HFFc6 (cell line): ENCODE measurements at places on chromosomes 2 and 18. TPM values are rescaled to one million over a fixed set of nuclear protein-coding genes. Genes with fewer than 3 reads are reported as not detected.

Gene RFX8
- 2.8 to 5.1 TPM (median 4.4 TPM) in 3 replicates for total RNA-seq

DNA sequence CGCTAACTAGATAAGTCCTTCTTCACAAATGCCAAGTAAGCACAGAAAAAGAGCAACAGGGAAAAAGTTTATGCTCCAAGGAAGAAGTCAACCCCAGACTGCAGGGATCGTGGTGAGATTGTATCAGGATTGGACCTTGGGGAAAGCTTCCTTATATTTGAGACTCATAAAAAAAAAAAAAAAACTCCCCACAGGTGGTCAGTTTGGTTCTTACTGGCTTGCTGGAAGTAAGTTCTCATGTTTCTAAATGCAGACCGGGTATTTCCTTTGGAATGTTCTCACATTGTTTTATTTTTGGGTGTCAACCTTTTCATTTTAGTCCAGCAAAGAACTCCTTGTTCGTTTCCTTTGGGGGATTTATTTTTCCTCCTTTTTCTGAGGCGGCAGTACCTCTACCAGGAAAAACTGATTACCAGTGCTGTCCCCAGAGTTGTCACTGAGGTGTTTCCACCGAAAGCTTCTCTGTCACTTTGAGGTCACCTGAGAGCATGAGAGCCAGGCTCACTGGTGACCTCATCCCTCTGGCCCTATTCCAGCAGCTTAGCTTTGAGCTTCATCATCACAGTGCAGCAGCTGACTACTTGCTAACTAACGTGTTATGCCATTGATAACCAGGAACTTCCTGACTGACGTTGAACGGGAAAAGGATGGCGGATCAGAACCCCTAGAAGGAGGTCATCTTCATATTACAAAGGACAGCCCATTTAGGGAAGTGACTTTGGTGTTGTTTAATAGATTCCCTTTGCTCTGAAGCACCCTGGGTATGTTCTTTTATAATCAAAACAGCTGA is 16.8 kb upstream of the ATP8B1 start:
- no peaks in the 10 kb centered on the region for H3K27me3 ChIP-seq
- H3K4me3 ChIP-seq: peak overlapping the region; percentile 55
- DNase-seq: peak; percentile 83
- no peaks in the 10 kb centered on the region for H3K36me3 ChIP-seq
- peak overlapping the region; percentile 90 for H3K27ac ChIP-seq
- peaks cover 51% of the 10 kb centered on the region for H3K4me1 ChIP-seq

Gene FARP2
- 39.2 and 39.4 TPM in 2 replicates for total RNA-seq

GRCh38 chr2:142973160-142973821 is 95.8 kb downstream of the KYNU start:
- no peak overlapping the region for H3K27ac ChIP-seq
- no peaks in the 10 kb centered on the region for H3K36me3 ChIP-seq
- H3K4me1 ChIP-seq: peaks cover 15% of the 10 kb centered on the region
- DNase-seq: no peak
- H3K4me3 ChIP-seq: no peak overlapping the region
- no peaks in the 10 kb centered on the region; the same call in 1 of the 2 replicates for H3K27me3 ChIP-seq

DNA sequence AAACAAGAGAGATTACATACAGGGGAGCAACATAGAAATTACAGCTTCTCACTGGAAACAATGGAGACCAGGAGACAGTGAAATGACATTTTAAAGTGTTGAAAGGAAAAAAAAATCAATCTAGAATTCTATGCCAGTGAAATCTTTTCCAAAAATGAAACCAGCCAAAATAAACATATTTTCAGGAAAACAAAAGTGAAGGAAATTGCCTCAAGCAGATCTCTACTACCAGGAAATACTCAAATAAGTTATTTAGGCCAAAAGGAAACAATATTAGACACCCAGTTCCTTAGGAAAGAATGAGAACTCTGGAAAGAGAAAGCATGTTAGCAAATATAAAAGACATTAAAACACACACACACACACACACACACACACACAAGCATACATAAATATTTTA is 339.9 kb upstream of the NCKAP5 start:
- DNase-seq: no peak
- H3K4me1 ChIP-seq: no peaks in the 10 kb centered on the region
- H3K27ac ChIP-seq: no peak overlapping the region
- H3K36me3 ChIP-seq: no peaks in the 10 kb centered on the region

DNA sequence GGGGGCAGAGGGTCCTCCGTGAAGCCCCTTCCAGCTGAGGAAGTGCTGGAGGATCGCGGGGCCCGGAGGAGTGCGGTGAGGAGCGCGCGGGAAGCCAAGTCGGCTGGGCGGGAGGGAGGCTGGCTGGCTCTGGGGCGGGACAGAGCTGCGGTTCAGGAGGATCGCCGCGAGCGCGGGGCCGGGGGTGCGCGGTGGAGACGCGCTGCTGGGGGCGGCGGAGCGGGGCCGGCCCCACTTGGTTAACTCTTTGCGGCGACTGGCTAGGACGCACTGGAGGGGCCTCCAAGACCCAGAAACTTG is 464 bp downstream of the CYBRD1 start:
- H3K4me1 ChIP-seq: peaks cover 35% of the 10 kb centered on the region
- no peak for DNase-seq
- H3K36me3 ChIP-seq: peaks cover 4% of the 10 kb centered on the region; the same call in 1 of the 2 replicates

DNA sequence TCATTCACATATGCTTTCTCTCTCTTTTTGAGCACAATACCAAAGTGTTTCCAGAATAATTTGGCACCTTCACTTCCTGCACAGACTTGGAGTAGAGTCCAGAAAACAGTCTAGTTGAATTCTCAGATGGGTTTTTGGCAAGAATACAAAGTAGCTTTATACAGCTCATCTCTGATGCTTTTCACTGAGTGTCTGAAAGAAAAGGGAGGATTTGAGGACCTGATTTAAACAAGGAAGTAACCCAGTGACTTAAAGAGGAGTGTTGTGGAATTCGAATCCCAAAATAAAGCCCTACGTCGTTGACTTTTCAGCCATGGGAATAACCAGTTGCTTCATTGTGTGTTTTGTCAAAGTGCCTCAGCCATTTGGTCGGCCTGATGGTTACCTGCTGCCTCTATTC is 31.8 kb downstream of the METAP1D start:
- H3K4me3 ChIP-seq: no peak overlapping the region
- no peak overlapping the region for H3K27ac ChIP-seq
- DNase-seq: no peak

GRCh38 chr18:9726175-9726574 is 18.1 kb downstream of the RAB31 start:
- peaks cover 22% of the 10 kb centered on the region for H3K36me3 ChIP-seq
- H3K4me1 ChIP-seq: peaks cover 22% of the 10 kb centered on the region
- no peak for DNase-seq
- H3K27me3 ChIP-seq: no peaks in the 10 kb centered on the region; the same call in 1 of the 2 replicates
- no peak overlapping the region for H3K4me3 ChIP-seq
- H3K27ac ChIP-seq: no peak overlapping the region

GRCh38 chr18:3525870-3526420 is 76.0 kb downstream of the TGIF1 start:
- no peaks in the 10 kb centered on the region for H3K36me3 ChIP-seq
- DNase-seq: no peak
- peaks cover 7% of the 10 kb centered on the region; the same call in 1 of the 2 replicates for H3K4me1 ChIP-seq
- H3K27me3 ChIP-seq: peaks cover 7% of the 10 kb centered on the region
- H3K27ac ChIP-seq: no peak overlapping the region

Gene WNT10A
- not detected in 3 replicates for total RNA-seq

GRCh38 chr2:71336802-71337201 is 5.2 kb downstream of the ZNF638 start:
- no peaks in the 10 kb centered on the region for H3K27me3 ChIP-seq
- H3K27ac ChIP-seq: peak overlapping the region; percentile 18; the same call in 1 of the 2 replicates
- DNase-seq: no peak
- H3K36me3 ChIP-seq: peaks cover 22% of the 10 kb centered on the region
- H3K4me1 ChIP-seq: peaks cover 57% of the 10 kb centered on the region
- no peak overlapping the region for H3K4me3 ChIP-seq

Gene EML6
- 0.05 to 0.41 TPM (median 0.27 TPM) in 3 replicates for total RNA-seq

DNA sequence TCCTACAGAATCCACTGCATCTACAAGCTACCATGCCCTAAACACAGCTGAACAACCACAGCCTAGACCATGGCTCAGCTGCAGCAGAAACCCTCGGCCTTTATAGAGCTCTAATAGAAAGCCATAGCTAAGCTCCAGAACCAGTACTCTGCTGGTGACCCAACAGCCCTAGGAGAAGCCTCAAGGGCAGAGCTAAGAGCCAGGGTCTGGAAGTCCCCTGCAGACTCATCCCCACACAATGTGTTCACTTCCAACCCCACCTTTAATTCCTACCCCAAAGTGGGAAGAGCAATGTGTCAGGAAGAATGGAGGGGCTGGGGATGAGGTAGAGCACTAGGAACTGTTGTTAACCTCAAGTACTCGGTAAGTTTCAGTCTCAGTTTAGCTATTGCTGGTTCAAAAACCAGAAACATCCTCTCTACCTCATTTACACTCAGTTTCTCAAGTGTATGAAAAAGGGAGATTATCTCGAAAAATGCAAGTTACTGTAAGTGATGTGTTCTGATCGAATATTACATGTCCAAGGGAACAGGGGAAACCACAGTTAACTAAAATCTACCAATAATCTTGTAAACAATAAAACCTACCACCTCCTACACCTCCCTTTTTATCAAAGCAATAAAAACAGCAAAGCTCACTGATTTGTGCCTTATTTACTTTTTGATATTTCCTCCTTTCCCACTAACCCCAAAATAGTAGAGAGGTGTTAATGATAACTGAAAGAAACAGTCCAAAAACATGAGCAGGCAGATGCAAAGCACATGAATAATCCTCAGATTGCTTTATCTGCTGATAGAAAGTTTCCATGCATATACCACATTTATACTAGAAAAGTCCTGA is 36.2 kb downstream of the THADA start:
- H3K4me1 ChIP-seq: no peaks in the 10 kb centered on the region
- H3K27ac ChIP-seq: no peak overlapping the region
- no peaks in the 10 kb centered on the region; the same call in 1 of the 2 replicates for H3K27me3 ChIP-seq
- H3K36me3 ChIP-seq: peaks cover 6% of the 10 kb centered on the region; the same call in 1 of the 2 replicates
- no peak for DNase-seq

DNA sequence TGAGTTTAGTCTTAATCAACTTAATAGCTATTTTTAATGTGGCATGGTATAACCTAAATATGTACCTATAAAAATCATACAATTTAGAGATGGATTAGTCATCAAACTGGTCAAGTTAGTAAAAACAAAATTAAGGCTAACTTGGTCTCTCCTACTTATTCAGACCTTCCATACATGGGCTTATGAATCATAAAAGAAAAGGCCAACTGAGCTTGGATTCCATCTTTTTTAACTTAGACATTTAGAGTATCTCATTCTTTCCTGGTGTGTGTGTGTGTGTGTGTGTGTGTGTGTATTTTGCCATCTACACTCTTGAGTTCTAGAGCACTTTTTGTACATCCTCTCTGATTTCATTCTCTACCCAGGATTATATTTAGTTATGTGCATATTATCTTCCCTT is 637.5 kb downstream of the PLCL1 start:
- no peak overlapping the region for H3K4me3 ChIP-seq
- H3K36me3 ChIP-seq: no peaks in the 10 kb centered on the region
- H3K4me1 ChIP-seq: no peaks in the 10 kb centered on the region
- DNase-seq: no peak
- H3K27me3 ChIP-seq: no peaks in the 10 kb centered on the region

DNA sequence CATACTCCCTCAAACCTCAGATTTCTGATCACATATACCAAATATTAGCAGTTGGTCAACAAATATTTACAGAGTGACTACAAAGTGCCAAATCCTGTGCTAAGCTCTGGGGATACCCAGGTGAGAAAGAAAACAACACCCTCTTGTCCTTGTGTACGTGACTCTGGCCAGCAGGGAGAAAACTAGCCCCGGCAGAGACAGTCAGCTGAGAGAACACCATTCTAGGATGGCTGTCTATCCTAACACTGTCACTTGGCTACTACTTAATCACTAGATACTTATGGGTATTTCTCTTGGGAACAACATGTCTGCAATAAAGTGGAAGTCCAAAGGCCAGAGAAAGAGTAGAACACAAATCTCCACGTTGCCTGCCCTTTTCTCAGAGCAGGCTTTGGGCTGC is 57.9 kb upstream of the CD226 start:
- peaks cover 17% of the 10 kb centered on the region for H3K4me1 ChIP-seq
- DNase-seq: no peak
- peaks cover 23% of the 10 kb centered on the region for H3K36me3 ChIP-seq
- no peaks in the 10 kb centered on the region for H3K27me3 ChIP-seq
- no peak overlapping the region for H3K27ac ChIP-seq

DNA sequence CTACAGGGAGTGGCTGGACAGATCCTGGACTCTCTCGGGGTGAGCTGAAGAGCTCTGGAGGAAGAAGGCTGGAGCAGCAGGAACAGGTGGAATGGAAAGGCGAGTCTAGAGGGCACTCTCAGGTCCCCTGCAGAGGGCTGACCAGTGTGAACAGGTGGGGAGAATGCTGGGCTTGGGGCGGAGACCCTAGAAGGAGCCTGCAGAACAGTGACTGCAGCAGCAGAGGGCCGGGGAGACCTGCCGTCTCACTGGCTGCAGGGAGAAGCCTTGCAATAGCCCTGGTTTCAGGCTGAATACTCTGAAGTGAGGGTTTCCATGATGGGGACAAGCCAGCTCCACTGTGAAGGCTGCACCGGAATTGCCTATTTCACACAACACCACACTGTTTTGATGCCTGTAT is 626.7 kb upstream of the SALL3 start:
- no peaks in the 10 kb centered on the region for H3K27me3 ChIP-seq
- no peak for DNase-seq
- H3K4me1 ChIP-seq: no peaks in the 10 kb centered on the region
- H3K36me3 ChIP-seq: 0 out of 2 replicates have a peak, but pooled peaks cover 5% of the 10 kb centered on the region

Gene FAM237A
- not detected in 3 replicates for total RNA-seq

DNA sequence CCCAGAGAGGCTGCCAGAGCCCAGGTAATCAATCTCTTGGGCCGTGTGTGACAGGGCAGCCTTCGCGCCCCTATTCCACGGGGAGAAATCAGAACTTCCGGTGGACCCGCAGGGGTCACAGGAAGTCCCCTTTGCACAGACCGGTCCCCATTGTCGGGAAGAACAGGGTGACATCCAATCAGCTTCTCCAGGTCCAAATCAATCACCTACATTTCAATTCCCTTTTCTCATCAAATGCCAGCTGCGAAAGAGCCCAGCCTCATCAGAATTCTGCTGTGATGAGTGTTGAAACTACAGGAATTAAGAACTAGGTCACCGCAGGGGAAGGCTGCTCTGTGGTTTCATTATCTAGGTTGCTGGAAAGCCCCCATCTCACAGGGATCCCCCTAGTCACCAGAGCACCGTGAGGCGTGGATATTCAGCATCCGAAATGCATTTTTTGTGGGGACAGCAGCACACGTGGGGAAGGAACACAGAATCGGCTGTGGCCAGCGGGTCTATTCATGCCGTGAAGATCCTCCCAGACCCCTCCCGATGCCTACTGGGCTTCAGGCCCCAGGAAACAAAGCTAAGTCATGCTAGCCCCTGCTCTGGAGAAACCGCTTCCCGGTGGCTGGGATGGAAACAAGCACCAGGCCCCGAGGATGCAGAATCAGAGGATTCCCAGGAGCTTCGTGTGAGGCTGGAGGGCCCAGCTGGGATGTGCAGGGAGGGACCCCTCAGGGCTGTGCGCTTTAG is 193.7 kb upstream of the ID2 start:
- H3K27ac ChIP-seq: no peak overlapping the region
- peaks cover 8% of the 10 kb centered on the region for H3K27me3 ChIP-seq
- no peak for DNase-seq
- no peaks in the 10 kb centered on the region for H3K36me3 ChIP-seq
- no peak overlapping the region for H3K4me3 ChIP-seq

GRCh38 chr2:48377646-48378045 is 152.3 kb upstream of the STON1 start:
- H3K27me3 ChIP-seq: no peaks in the 10 kb centered on the region
- no peak overlapping the region for H3K4me3 ChIP-seq
- peaks cover 8% of the 10 kb centered on the region for H3K4me1 ChIP-seq
- no peak overlapping the region for H3K27ac ChIP-seq
- H3K36me3 ChIP-seq: peaks cover 21% of the 10 kb centered on the region

Gene EMILIN1
- 155 and 208 TPM in 2 replicates for total RNA-seq

GRCh38 chr2:49210191-49210590 is 55.9 kb upstream of the FSHR start:
- DNase-seq: no peak
- no peaks in the 10 kb centered on the region for H3K4me1 ChIP-seq
- H3K36me3 ChIP-seq: no peaks in the 10 kb centered on the region
- no peak overlapping the region for H3K4me3 ChIP-seq
- no peaks in the 10 kb centered on the region for H3K27me3 ChIP-seq
- H3K27ac ChIP-seq: no peak overlapping the region
